Stimulated activated CD4-positive, alpha-beta T cell treated with anti-CD3 and anti-CD28 coated beads, TNF-alpha, amount 100 ng/mL, for 1 hour (primary cell): ENCODE measurements at places on chromosomes 4 and X.

DNA sequence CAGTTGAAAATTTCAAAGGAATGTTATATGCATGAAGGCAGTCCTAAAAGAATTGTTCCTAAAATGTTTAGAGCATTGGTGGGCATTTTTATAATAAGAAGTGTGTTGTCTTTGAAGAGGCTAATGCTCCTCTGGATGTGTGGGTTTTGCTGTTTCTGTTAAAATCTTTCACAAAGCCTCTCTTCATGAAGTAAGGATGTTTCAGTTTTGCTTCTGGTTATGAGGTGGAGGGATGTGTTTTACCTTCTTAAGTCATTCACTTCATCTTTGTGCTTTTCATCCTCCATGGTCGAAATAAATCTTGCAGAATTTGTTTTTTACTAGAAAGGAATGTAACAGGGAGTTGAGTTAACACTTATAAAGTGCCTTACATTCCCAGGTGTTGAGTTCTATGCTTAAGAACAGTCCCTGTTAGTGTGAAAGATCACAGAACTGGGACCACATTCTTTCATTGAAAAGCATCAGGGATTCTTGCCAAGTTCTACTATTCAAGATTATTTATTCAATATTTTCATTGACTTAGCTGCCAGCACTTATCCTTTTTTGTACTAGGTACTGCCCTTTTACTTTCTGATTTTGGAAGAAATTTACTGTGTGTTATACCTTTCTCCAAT, 21.1 kb downstream of the FHIP1A start:
- DNase-seq: no peak

GRCh38 chr4:4950561-4951290, 68.5 kb downstream of the CYTL1 start:
- no peak for DNase-seq

GRCh38 chr4:38177035-38177546, 216.9 kb downstream of the PTTG2 start:
- DNase-seq: peak; percentile 14

GRCh38 chrX:19660604-19661255, 145.4 kb upstream of the MAP3K15 start:
- DNase-seq: no peak

DNA sequence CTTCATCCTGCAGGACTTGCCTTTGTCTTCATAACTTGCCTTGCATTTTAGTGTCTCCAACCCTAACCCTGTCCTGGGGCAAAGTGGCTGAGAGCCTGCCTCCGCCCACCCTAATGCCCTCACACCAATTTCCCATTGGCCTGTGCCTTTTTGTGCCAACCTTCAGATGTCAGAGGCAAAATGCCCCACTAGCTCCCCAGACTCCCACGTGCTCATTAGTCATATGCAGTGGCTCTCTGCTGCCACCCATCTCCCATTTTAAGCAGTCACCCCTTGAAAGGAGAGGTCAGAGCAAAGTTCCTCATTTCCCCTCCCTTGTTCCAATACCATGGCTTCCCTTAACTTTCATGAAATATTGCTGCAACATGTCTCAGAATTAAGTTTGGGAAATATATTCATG, 74.8 kb upstream of the PASD1 start:
- no peak for DNase-seq

- DNase-seq: no peak
These were observed 317.4 kb downstream of the IQCM start for GRCh38 chr4:149498246-149498645.

DNA sequence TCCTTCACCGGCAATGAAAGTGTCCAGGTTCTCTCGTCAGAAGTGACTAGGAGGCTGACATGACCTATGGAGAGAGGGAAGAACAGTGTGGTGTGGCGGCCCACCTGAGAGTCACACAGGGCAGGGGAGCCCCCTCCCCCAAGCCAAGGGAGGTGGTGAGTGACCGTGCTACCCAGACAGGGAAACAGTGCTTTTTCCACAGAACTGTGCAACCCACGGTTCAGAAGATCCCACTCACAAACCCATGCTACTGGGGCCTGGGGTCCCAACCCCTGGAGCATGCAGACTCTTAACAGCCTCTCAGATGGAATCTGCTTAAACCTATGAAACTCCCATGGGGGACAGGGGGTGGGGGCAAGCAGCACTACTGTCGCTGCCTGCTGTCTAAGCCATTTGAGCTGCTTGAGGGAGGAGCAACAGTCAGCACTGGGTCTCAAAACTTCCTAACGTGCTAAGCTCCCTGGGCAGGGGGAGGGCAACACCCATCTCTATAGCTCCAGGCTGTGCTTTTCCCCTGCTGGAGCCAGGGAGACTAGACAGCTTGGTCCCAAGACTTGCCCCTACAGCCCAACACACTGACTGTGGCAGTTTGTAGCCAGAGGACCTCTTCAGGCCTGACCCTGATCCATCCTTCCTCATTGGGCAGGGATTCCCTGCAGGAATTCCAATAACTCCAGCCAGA, 850.4 kb upstream of the AADAT start:
- DNase-seq: no peak

GRCh38 chr4:40121515-40121914, 64.9 kb downstream of the N4BP2 start:
- DNase-seq: no peak

DNA sequence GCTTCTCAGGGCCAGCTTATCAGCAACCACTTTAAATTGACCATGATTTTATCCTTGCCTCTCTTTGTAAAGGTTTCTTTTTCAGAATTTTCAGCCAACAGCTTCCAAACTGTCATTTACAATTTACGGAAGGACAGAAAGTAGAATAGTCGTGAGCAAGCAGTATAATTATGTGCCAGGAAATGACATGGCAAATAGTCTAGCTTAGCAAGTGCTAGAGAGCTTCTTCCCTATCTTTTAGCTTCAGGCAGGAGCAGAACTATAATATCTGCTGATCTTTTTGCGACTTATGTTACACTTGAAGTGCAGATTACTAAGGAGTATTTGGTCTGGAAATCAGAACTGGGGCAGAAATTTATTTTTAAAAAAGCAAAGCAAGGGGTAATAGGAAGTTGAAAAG, 123.0 kb upstream of the AP1S2 start:
- no peak for DNase-seq

DNA sequence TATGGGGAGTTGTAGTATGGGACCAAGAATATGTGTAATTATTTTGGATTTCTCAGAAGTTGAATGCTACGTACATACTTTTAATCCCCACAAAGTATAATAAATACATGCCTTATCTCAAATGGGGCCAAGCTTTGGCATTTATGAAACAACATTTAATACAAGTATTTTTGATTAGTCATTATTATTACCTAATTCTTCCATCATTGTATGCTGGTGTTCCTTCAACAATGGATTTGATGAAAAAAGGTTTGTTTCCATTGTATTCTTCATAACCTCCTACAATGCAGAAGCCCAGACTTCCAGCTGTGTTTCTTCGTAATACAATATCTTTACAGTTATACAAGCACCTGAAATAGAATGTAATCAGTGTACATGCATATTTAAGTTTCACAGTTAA, 83.8 kb downstream of the FIP1L1 start:
- DNase-seq: no peak

DNA sequence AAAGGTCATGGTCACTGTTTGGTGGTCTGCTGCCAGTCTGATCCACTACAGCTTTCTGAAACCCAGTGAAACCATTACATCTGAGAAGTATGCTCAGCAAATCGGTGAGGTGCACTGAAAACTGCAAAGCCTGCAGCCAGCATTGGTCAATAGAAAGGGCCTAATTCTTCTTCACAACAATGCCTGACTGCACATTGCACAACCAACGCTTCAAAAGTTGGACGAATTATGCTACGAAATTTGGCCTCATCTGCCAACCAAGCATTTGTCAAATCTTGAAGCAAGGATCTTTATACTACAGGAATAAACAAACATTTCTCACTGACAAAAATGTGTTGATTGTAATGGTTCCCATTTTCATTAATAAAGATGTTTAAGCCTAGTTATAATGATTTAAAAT, 90.4 kb downstream of the EIF4E start:
- no peak for DNase-seq

DNA sequence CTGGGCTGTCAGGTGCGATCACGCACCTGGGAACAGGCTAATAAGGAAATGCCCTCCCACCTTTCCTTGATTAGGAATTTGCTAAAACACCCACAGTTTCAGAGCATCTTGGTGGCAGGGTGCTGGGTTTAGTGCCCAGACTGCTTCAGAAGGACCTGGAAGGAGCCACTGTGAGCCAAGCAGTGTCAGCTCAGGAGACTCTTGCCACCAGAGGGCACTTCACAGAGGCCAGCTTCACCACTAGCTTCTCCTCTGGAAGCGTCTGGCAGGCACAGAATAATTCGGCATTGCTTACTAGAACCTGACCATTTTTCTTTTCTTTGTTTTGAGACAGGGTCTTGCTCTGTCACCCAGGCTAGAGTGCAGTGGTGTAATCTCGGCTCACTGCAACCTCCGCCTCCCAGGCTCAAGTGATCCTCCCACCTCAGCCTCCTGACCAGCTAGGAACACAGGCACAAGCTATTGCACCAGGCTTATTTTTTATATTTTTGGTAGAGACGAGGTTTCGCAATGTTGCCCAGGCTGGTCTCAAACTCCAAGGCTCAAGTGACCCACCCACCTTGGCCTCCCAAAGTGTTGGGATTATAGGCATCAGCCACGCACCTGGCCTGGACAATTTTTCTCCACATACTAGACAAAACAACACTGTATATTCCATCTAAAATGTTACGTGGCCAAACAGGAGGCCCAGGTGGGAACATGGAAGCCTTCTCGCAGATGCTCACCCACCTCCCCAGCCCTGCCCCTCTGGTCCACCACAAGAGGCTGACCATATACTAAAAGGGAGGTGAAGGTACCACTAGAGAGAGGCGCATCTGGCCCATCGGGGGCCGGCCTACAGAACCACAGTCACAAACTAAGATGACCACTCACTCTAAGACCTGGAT, 14.1 kb downstream of the NOP14 start:
- no peak for DNase-seq

DNA sequence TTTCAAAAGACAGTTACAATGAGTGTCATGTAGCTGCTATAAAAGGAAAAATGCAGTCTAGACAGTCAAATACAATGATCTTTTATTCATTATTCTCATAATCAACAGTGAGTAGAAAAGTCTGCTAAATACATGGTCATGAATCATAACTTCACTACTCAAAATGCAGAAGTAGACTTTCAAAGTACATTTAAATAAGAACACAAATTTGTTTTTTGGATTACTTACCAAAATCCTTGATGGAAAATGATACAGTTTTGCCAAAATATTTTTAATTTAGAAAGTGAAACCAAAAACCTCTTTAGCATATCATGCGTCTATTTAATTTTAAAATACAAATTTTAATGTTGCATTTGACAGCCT, 4.9 kb downstream of the ACSL4 start:
- no peak for DNase-seq

GRCh38 chr4:56940971-56941370, 33.3 kb downstream of the REST start:
- no peak for DNase-seq

DNA sequence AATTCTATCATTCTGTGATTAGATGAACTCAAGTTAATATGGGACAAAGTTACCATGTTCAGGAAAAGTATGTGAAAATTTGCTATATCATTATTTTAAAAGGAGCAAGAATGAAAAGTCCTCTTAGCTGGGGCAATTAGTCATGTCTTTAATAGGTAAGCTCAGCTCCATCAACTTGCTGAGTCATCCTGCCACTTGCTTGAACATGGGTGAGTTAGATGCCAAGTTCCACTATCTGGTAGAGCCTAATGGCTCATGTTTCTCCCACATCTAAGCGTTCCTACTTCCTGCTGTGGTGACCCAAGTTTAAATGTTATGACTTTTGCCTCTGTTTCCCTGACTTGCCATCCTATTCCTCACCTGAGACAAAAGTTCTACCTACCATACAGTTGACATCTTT, 276.8 kb downstream of the ZNF674 start:
- DNase-seq: no peak
